T-helper 2 cell (primary cell): ENCODE measurements at places on chromosomes 12 and 14.

DNA sequence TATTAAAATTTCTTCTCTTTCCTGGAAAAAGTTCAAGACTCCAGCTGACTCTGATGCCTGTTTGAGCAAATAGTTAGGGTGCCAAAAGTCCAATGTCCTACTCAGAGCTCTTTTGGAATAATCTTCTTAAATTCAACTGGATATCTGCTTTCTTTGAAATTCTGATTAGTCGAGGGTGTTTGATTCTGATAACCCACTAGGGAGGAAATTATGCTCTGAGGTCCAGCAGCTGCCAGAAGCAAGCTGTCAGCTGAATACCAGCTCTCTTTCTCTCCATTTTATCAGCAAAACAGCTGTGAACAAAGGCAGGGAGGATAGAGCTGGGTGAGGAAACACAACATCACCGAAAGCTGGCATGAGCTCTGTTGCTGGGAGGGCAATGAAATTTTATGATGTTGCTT is 141.5 kb downstream of the CAND1 start:
- no peak for DNase-seq

DNA sequence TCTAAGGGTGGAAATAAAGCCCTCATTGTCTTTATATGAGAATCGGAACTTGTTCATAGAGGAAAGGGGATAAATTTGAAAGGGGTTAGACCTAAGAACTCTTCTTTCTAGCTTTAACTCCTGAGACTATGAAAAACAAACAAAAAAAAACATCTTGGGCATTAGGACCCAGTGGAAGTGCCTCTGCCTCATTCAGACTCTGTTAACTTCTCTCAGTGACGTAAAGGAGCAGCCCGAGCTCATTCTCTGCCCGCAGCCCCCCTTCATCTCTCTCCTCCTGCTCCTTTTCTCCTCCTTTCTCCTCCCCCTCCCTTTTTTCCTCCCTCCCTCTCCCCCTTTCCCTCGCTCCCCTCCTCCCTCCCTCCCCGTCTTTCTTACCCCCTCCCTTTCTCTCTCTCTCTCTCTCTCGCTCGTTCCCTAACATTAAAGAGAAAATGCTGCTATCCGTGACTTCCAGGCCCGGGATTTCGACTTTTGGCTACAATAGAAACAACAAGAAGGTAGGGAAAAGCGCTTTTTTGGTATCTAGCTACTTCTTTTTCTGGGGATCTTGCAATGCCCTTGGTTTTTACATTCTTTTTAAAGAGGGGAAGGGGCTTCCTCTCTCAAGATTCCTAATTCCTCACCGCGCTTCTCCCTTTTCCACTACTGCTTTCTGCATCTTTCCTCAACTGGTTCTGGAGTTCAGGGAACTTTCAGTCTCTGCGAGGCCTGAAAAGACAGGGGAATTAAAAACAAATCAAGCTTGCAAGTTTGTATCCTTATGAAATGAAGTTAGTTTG is at the start of gene RBMS2:
TSS of gene RBMS2 (plus strand) at position 231 of the 782 bp plus-strand sequence. CDS start at position 435, 204 bp downstream.
- no peak for DNase-seq

DNA sequence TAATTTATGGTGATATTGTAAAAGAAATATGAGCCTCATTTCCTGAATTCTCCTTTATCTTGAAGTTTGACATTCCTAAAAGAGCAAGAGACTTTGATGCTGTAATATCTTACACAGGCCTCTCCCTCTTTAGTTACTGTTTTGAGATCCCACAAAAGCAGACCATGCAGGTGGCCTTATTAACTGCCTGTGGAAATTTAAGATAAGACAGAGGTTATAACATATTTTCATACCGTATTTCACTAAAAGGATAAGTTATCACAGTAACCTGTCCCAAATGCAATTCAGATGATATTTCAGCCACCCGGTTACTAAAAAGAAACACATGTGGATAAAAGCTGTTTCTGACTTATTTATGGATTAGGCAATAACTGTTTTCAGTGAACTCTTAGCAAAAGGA is 150.1 kb downstream of the NAV3 start:
- no peak for DNase-seq

- no peak for DNase-seq
These were observed 25.1 kb downstream of the ASPG start for GRCh38 chr14:104110491-104111209.

DNA sequence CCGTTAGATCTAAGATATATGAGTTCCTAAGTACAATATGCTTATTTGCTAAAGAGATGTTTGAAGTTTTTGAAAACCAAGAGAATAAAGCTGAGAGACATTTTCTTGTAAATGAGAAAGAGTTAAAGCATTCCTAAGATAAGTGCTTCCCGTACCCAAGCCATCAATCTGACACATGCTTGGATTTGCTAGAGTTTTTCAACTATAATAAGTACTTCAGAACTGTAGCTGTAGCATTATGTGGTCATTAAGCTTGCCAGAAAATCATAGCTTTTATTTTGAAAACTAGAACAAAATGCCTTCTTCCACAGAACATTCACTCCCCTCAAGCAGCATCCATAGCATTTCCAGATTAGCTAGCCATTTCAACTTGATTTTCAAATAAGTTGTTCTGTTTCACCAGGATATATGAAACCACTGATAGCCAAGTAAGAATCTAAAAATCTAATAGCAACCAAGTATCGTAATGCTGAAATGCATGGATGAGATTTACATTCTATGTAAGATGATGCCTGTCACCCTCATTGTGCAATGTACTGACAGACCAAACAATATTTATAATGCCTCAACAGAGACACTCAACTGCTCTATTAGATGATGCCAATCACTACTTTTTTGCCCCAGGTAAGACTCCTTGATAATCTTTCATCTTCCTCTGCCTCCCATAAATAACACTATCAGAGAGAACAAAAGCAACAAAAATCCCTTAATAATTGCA is 8.0 kb downstream of the SNW1 start:
- no peak for DNase-seq

- DNase-seq, result no peak
These were observed 667.8 kb downstream of the NOVA1 start for GRCh38 chr14:25929881-25930615.

DNA sequence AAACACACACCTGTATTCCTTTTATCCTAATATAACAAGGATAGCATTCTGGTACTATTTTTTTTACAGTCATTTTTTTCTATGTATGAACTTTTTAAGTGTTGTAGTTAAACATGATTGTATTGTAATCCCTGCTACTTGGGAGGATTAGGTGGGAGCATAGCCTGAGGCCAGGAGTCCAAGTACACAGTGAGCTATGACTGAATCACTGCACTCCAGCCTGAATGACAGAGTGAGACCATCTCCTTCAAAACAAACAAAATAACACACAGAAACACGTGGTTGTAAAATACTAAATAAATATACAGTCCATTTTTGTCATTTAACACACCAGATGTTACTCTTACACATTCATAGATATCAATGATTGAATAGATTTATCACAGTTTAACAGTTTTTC is 56.9 kb downstream of the MAP4K5 start:
- DNase-seq, result no peak

GRCh38 chr12:3461391-3461790 is 29.6 kb upstream of the PRMT8 start:
- no peak for DNase-seq

GRCh38 chr12:46538976-46539375 is 166.4 kb upstream of the SLC38A2 start:
- DNase-seq, result no peak

- DNase-seq, result no peak
These were observed 105.0 kb downstream of the CMKLR1 start for GRCh38 chr12:108234158-108234557.

DNA sequence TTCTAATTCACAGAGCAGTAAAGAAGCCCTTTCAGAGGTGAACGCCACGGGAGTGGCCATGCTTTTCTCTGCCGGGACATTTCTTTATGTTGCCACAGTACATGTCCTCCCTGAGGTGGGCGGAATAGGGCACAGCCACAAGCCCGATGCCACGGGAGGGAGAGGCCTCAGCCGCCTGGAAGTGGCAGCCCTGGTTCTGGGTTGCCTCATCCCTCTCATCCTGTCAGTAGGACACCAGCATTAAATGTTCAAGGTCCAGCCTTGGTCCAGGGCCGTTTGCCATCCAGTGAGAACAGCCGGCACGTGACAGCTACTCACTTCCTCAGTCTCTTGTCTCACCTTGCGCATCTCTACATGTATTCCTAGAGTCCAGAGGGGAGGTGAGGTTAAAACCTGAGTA is 26.2 kb upstream of the PLEKHD1 start:
- no peak for DNase-seq

GRCh38 chr12:14777271-14777670 is 26.0 kb downstream of the WBP11 start:
- no peak for DNase-seq

DNA sequence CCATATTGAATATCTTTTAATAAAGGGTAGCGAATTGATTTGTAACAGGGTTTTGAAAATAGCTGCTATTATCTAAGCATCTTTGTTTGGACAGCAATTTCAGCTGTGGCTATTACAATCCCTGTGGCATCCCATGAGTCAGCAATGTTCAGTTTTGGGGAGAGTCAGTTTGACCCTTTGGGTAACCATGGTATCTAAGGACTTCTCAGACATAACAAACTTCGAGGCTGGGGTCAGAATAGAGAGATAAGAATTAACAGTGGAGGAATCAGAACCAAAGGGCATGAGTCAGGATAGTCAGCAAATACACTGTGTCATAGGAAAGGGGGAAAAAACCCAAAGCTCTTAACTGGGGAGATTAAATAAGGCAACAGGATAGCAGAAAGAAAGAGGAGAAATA is 11.7 kb upstream of the PTHLH start:
- DNase-seq, result no peak

- DNase-seq, result no peak
These were observed 261.5 kb downstream of the PCNX1 start for GRCh38 chr14:71168564-71169427.

- no peak for DNase-seq
These were observed 51.0 kb downstream of the LMNTD1 start for GRCh38 chr12:25502118-25502517.

DNA sequence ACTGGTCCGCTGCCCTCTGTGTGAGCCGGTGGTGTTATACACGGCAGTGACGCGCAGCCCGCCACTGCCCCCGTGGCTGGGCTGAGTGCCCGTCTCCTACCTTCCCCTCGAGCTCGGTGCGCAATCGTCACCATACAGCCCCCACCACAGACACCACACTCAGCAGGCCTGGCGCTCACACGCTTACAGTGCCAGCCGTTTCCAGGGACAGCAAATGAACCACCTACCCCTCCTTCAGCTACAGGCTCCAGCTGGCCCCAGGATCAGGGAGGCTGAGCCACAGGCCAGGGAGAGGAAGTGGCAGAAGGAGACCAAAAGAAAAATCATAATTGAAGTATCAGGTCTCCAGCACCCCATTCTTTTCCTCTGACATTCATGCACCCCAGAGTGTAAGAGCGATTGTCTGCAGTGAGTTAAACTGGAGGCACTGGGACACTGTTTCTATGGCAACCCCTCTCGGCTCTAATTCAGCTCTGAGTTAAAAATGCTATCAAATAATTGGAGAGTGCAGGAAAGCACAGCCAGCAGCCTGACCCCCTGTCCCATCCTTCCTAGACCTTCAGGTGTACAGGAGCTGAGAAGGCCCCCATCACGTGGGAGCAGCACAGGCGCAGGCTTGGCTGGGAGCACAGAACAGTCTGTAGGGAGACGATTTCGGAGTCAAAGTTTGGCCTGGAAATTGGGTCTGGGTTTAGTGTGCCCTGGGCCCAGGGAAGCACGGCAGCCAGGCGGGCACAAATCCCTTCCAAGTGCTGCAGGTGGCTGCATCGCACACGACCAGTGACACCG is 18.0 kb downstream of the LRTM2 start:
- no peak for DNase-seq

DNA sequence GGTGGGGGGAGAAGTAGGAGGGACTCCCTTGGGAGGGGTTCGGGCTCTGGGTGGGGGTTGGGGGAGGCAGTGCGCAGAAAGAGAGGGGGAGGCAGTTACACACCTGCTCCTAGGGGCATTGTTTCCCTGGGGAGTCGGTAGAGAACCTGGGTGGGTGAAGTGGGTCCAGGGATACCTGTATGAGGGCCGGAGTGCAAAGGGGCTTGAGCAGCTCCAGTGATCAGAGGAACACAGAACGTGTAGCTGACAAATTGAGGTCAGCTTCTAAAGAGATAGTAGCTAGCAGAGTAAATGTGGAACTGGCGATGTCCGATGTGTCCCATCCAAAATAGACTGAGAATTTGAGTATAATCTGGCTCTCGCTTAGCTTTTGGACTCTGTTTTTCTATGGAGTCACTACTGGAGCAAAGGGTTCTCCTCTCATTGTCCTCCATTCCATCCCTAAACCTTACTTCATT is 502 bp downstream of the SMARCD1 start:
- no peak for DNase-seq

- DNase-seq, result no peak
These were observed 1202.3 kb downstream of the BCL11B start for GRCh38 chr14:98069712-98070171.

DNA sequence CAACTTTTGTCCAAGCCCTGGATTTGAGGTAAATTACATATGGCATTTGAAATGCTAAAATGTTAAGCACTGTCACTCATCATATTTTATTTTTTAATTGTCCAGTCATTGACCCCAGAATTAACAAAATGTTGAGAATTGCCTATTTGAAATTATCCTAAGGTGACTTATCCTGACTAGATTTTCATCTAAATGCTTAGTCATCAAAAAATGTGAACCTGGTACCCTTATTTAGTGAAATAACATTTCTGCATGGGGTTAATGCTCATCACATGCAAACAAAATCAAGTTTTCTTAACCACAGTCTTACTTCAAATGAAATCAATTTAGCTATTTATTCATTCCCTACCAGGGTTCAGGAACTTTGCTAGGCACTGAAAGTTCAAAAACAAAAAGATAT is 232.0 kb upstream of the DCN start:
- no peak for DNase-seq

- no peak for DNase-seq
These were observed 179.7 kb downstream of the TTC8 start for GRCh38 chr14:89004166-89004565.

DNA sequence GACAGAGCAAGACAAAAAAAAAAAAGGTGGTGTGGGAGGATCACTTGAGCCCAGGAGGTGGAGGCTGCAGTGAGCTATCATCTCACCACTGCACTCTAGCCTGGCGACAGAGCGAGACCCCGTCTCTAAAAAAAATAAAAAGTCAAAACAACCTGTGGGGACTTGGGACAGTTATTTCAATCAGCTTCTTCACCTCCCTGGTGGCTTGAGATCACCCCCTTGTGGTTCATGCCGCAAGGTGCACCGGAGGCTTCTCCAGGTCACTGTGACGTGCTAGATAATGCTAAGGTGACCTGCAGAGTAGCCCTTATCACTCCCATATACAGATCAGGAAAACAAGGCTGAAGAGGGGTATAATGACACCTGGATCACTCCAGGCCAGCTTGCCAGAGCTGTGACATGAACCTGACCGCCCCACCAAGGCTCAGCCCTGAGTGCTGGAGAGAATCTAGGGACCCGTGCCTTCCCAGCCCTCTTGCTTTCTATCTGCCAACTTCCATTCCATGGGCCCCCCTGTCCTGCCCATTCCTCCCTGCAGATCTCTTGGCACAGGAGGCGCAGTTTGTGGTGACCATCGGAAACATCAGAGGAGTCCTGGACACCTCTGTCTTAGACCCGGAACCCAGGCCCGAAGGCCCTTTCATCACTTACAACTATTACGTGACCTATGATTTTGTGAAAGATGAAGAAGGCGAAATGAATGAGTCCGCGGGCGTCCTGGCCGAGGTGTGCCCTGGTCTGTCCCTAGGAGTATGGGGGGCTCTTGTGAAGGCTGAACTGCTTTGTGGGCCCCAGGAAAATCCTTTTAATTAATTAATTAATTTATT is 8.1 kb downstream of the LRRC43 start:
- DNase-seq, result peak; percentile 45

- no peak for DNase-seq
These were observed 46.4 kb upstream of the CNOT2 start for GRCh38 chr12:70196811-70197281.
